Activated gamma-delta T cell treated with Interleukin-2 at 50 U/mL for 16 hours (primary cell): ENCODE measurements at places on chromosomes 6 and 20.

DNA sequence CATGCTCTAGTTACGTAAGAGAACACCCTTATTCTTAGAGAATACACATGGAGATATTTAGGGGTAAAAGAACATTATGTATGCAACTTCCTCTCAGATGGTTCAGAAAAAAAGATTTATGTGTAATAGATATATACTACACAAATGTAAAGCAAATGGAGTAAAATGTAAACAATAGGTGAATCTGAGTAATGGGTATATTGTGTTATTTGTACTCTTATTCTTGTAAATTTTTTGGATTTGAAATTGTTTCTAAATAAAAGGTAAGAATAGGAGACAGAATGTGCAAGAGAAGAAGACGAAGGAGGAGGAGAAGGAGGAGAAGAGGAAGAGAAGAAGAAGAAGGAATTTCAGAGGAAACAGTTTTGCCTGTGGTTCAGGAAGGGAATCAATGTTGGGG lies 22.5 kb upstream of the LCA5 start:
- no peak for DNase-seq

- DNase-seq = no peak
Measured at GRCh38 chr6:75126518-75126917, 79.3 kb downstream of the COL12A1 start.

- no peak for DNase-seq
Measured at GRCh38 chr20:63863021-63863797, 1.9 kb upstream of the TPD52L2 start.

- no peak for DNase-seq
Measured at GRCh38 chr20:54416770-54417169, 58.6 kb upstream of the DOK5 start.

DNA sequence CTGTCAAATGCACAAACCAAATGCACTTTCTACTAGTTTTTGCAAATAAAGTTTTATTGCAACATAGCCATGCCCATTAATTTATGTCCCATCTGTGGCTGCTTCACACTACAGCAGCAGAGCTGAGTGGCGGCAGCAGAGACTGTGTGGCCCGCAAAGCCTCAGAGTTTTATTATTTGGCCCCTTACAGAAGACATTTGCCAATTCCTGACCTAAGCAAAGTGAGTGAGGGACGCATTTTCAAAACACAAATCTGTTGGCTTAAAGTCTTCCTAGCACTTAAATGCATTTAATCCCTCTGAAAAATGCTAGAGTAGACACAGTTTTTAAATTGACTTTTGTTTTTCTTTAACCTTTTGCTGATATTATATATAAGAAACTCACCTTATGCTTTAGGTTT lies 126.4 kb downstream of the PHACTR3 start:
- no peak for DNase-seq

GRCh38 chr20:63567386-63568169 lies 6.5 kb downstream of the HELZ2 start:
- peak; percentile 44 for DNase-seq

DNA sequence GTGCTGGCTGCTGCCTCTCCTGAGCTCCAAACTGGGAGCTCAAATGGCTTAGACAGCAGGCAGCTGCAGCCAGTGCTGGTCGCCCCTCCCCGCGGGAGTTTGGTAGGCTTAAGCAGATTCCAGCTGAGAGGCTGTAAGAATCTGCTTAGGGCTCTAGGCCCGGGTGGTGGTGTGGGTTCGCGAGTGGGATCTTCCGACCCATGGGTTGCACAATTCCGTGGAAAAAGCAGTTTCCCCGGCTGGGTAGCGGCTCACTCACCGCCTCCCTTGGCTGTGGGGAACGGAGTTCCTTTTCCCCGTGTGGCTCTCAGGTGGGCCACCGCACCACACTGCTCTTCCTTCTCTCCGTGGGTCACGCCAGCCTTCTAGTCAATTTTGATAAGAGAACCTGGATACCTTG lies 232.5 kb downstream of the PKHD1 start:
- DNase-seq = no peak

- no peak for DNase-seq
Measured at GRCh38 chr6:155980768-155981079, 525.1 kb upstream of the NOX3 start.

- no peak for DNase-seq
Measured at GRCh38 chr20:44400970-44401769, 45.7 kb downstream of the HNF4A start.

DNA sequence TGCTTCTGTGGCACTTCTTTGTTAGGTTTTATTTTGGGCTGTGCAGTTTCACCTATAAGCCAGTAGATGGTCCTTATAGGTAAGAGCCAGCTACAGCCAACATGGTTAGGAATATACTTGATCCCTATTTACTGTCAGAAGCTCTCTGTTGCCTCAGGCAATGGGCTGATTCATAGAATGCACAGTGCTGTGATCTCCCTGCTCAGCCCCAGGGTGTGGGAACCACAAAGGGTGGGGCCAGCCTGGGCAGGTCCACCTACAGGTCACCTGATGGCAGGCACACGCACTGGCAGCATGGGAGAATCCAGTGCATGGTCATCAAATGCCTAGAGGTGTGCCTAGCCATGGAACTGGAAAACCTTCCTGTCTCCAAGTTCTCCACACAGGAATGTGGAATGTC lies 191.9 kb downstream of the MOXD1 start:
- no peak for DNase-seq

- DNase-seq = no peak
Measured at GRCh38 chr6:2782825-2783187, 17.6 kb downstream of the WRNIP1 start.

GRCh38 chr6:128275030-128275429 lies 245.4 kb downstream of the PTPRK start:
- DNase-seq = no peak

DNA sequence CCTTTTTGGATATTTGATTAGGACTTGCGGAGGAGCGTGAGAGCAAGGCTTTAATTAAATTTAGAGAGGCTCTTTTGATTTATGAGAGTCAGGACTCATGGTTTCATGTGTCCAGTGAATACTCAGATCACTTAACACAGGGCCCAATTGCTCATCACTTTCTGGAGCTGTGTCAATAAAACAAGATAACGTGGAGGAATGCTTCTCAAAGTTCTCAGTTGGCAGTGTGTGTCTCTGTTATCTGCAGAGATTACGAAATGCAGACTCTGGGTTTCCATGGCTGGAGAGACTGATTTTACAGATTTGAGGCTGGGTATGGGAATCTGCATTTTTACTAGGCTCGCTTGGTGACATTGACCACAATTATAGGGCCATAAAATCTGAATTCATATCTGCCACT lies 335.8 kb upstream of the FLRT3 start:
- no peak for DNase-seq

- no peak for DNase-seq
Measured at GRCh38 chr6:27617700-27618689, 145.1 kb upstream of the ZNF184 start.

- no peak for DNase-seq
Measured at GRCh38 chr6:42257614-42258013, 40.0 kb upstream of the MRPS10 start.

GRCh38 chr6:157380458-157380778 lies 572 bp upstream of the ZDHHC14 start:
- no peak for DNase-seq

DNA sequence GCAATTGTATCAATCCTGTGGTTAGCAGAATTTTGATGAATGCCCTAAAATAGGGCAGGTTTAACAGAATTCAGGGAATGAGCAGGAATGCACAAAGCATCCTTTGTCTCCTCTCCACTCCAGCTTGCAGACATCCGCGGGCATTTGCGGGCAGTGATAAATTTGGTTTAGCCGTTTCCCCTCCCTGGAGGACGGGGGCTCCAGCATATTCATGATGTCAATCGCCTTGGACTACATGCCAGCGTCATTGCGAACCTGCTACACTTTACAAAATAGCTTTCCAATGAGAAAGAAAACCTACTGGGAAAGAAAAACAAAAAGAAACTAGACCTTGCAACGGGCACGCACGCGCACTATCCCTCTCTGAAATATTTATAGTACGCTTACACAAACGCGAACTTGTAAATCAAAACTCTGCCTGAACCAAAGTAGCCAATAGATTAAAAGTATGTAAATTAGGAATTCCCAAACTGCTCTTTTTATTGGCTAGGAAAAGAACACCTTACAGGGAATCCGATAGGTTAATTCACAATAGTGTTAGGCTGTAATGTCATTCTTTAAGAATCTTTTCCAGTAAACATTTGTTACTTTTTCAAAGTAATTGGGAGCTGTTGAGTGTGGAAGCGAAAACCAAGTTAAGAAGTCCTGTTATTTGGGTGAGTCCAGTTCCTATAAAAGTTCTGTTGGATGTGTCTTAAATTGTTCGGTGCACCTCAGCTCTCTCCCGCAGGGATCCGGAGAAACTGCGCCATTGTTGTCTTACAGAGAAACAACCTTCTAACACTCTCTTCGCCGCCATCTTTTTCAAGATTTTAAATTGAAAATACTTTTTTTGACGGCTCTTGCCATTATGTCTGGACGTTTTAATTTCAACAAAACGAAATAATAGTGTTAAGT lies 136.7 kb downstream of the HFE start:
- peak; percentile 57 for DNase-seq

- no peak for DNase-seq
Measured at GRCh38 chr6:17493286-17493685, 99.9 kb downstream of the CAP2 start.

- no peak for DNase-seq
Measured at GRCh38 chr20:21713901-21714296, 8.4 kb downstream of the PAX1 start.

- DNase-seq = no peak
Measured at GRCh38 chr6:53161481-53162009, 12.9 kb upstream of the GCM1 start.

DNA sequence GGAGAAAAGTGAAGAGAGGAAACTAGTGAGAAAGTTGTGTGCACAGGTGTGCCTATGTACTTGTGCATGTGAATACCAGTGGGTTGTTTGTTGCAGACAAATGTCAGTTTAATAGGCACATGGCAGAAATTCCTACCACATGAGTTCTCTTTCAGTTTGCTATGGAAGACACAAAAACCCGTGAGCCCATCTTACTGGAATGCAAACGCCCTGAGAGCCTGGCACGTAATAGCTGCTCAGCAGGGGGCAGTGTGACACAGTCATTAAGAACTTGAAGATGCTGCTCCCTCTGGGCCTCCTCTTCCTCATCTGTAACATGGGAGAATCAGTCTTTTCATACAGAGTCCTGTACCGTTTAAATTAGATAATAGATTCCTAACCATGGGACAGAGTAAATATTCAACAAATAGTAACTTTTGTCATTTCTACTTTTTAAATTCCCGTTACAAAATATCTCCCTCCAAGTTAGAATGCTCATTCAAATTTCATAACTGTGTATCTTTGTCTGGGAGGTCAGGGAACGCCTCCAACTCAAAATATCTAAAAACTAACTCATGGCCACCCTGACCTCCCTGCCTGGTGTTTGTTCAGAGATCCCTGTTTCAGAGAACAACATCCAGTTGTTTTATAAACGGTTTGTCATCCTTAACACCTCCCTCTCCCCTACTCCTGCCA lies 802.9 kb downstream of the MAFB start:
- DNase-seq = no peak

DNA sequence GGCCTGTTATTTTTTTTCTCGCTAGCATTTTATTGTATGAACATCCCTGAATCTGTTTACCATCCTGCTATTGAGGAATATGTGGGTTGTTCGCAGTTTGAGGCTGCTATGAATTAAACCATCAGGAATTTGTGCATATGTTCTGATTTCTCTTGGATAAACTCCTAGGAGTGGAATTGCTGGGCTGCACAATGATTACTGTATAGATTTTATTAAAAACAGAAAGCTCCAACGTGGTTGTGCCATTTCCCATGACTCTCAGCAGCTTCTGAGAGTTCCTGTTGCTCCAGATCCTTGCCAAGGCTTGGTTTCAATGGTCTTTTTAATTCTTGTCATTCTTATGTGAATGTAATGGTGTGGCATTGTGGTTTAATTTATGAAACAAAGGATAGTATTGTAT lies 75.1 kb downstream of the EDN3 start:
- DNase-seq = no peak

GRCh38 chr6:31356946-31357466 lies at the start of gene HLA-B:
HLA-B (minus strand) TSS chr6:31357179; CDS start chr6:31357158, 21 bp downstream.
- DNase-seq = peak; percentile 77

GRCh38 chr6:160398674-160399271 lies 50.6 kb downstream of the SLC22A3 start:
- DNase-seq = no peak

DNA sequence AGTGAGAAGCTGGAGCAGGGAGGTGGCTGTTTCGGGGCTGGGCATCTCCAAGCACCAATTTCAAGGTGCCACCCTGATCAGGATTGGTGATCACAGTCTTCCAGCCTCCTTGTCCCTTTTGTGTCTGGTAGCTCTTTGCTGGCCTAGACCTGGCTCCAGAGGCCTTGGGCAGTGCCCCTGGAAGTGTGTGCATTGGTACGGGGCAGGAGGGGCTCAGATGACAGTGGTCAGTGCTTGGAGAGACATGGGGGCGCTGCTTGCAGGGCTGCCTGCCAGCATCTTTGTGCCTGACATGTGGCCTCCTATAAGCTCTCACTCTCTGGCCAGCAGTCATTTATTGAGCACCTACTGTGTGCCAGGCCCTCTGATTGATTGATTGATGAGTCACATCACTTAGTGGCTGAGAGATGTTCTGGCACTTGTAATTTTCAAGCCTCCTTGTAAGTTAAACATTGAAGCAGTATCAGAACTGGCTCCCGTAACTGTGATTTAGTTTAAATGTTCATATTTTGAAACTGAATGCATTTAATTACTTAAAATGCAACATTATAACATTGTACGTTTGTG lies 61.7 kb downstream of the BCAS4 start:
- no peak for DNase-seq

DNA sequence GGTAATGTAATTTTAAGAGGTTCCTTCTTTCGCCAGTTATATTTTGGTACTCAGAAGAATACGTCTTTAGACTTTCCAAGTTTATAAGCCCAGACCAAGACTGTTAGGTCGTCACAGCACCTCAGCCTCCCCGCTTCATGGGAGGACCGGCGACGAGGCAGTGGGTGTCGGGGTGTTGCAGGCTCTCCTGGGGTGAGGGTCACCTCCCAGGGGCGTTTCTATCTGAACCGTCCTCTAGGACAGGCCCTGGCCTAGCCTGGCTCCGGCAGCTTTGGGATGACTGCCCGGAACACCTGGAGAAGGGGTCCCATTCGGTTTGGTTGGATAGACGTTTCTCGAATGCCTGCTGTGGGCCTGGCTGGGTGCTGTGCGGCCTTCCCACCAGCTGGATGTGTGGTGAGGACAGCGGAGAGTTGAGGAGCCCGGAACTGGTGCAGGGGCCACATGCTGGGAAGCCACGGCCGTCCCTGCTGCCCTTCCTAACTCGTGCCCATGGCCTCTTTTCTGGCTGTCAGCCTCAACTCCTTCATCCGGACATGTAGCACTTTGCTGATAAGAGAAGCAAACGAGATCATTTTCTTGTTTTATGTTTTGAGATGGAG lies 1.1 kb downstream of the OSBPL2 start:
- DNase-seq = no peak

GRCh38 chr6:95581073-95581472 lies 3.7 kb downstream of the MANEA start:
- no peak for DNase-seq

GRCh38 chr6:120077489-120077888 lies 727.9 kb upstream of the MAN1A1 start:
- no peak for DNase-seq

- DNase-seq = peak; percentile 76
Measured at GRCh38 chr6:33410711-33411631, at the start of gene PHF1. PHF1 (plus strand) TSS chr6:33411014; CDS start chr6:33412264, 1,250 bp downstream.

GRCh38 chr6:52027699-52028098 lies 59.7 kb downstream of the PKHD1 start:
- no peak for DNase-seq

- DNase-seq = no peak
Measured at GRCh38 chr6:134482593-134483270, 164.8 kb upstream of the SGK1 start.
